Bronchial epithelial cell (primary cell): ENCODE measurements at places on chromosomes 13 and 19. TPM values are rescaled to one million over a fixed set of nuclear protein-coding genes. Genes with fewer than 3 reads are reported as not detected.
A peak's percentile ranks its signal among the peaks of the same experiment; 100 is the strongest.

DNA sequence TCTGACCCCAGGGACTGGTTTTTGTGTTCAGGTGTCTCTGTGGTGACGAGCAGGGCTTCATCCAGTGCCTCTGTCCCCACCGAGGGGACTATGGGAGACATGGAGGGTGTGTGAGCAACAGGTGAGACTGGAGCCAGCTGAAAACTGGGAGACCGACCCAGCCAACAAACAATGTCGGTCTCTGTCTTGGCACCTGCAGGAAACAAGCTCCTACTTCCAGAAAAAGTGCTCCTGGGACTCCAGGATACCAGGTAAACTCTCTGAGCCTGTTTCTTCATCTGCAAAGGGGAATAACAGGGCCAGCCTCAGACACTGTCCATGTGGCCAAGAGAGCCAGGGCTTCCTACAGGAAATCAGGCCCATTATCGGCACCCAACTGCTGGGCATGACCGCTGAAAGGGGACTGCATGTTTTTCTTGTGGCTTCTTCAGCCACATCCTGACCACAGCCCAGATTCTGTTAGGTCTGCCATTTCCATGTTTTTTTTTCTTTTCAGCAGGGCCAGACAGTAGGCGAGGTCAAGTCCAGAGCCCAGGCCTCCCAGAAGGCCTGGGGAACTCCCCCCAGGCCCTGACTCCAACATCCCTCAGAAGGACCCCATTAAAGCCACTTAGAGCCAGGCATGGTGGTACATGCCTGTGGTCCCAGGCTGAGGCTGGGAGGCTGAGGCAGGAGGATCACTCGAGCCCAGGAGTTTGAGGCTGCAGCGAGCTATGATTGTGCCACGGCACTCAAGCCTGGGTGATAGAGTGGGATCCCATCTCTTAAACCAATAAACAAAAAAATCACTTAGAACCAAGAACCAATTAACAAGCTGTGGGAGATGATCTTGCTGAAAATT, 836 bp upstream of the BST2 start:
- DNase-seq, result no peak

DNA sequence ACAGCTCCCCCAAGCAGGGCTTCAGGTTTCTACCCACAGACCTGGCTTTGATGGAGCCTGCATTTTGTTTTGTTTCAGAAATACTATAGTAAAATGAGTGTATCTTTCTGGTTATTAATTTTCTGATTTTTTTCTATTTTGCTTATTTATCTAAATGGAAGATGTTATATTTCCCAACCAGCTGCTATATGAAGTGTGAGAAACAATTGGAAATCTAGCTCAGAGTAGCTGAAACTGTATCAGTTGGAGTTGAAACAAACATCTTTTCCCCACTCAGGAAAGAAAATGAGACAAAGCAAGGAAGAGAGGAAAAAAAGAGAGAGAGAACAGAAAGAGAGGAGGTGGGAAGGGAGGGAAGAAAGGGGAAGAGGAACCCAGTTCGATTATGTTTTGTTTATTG, 358.5 kb upstream of the ZNF507 start:
- no peak for DNase-seq

Gene PLVAP
- not detected in 2 replicates for total RNA-seq

DNA sequence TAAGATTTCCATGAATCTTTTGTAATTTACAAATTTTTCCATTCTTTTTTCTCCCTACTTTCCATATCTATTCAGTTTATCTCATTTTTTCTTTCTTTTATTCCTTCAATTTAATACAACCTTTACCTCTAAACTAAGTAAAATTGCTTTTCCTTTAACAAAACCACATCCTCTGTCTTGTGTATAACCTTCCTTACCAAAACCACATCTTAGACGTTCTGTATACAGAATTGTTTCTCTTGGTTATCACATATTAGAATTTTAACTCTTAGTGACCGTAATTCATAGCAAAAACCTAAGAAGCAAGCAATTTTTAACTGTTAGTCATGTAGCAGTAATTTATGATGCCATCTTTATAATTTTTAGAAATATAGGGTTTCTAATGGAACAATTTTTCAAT, 15.0 kb downstream of the PPP5C start:
- DNase-seq, result no peak

GRCh38 chr13:52130641-52131040, 1.8 kb upstream of the NEK5 start:
- DNase-seq, result peak; percentile 62

Gene HS6ST3
- under 0.01 TPM in 1 of 2 replicates, not detected in the other for total RNA-seq

- no peak for DNase-seq
These were observed 16.5 kb upstream of the C13orf46 start for GRCh38 chr13:113990321-113990837.

DNA sequence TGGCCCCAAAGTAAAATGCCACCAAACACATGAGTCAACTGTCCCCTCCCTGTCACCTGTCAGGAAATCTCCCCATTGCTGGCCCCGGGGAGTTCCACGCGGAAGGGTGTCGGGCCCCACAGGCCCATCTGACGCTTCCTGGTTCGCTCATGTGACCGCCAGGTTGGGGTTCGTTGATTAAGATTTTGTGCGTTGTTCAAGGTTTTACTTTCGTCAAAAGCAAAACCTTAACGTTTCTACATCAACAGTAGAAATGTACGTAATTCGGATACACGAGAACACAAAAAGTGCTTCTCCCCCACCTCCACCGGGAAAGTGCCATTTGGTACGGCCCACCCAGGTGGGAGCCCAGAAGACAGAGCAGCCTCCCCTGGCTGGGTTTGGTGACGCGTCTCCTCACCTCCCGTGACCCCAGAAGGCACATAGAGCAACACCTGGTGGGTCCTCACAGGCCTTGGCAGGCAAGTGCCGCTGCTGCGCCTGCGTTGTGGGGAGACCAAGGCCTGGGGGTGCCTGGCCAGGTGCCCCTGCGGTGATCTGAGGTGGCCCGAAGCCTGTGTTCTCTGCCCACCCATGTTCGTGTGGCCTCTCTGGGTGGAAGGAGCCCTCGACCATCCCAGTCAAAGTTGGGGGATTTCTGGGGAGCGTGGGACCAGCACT, 161.6 kb downstream of the KDM4B start:
- DNase-seq, result no peak

Gene R3HDM4
- 35.8 and 46.1 TPM in 2 replicates for total RNA-seq

DNA sequence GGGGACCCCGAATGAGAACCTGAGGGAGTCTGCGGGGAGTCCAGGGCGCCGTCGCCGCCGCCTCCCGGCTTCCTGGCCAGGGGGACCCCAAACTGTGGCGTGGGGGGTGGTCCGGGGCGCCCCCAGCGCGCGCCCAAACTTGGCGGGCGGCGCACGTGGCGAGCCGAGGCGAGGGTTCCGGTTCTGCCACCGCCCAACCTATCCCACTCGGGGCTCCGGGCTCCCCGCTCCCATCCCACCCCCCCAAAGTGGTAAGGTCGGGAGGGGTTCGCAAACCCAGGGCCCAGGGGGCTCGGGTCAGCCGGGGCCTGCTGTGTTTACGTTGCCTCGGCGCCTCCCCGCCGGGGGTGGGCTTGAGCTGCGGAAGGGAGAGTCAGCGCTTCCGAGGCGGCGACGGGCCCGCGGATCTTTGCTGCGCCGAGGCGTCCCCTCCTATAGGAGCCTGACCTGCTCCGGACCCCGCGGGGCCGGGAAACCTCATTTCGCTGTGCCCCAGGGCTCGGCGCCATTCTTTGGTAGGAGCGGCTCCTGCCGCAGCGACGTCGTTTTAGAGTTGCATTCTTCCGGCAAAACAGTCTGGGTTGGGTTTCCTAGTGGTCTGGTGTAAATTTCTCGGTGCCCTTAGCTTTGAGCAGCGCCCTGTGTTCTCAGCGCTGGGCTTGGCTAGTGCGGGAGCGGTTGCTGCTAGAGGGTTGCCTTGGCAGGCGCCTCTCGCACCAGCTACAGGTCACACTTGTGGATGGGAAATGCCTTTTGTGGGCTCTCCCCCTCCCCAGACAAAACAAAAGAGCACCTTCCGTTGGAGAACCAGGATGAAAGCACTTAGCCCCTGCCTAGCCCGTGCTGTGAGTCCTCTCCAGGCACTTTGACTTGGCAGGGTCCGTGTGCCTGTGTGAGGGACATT, 1.2 kb downstream of the DAZAP1 start:
- no peak for DNase-seq

DNA sequence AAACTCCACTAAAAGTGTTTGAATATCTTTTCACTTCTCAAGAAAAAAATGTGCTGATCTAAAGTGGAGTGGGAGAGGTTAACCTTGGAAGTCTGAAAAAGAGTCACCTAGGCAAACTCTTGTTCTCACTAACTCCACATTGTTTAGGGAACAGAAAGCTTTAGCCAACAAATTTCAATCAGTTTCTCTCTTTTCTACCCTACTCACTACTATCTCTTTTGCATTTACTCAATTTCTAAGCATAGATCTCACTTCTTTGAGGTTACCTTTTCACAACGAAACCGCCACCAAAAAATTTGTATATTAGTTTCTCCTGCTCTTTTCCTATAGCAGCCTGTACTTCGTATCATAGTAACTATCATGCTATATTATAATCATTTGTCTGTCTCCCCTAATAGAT, 6.3 kb downstream of the NHLRC3 start:
- no peak for DNase-seq

- no peak for DNase-seq
These were observed 30.0 kb upstream of the TPT1 start for GRCh38 chr13:45370922-45371406.

DNA sequence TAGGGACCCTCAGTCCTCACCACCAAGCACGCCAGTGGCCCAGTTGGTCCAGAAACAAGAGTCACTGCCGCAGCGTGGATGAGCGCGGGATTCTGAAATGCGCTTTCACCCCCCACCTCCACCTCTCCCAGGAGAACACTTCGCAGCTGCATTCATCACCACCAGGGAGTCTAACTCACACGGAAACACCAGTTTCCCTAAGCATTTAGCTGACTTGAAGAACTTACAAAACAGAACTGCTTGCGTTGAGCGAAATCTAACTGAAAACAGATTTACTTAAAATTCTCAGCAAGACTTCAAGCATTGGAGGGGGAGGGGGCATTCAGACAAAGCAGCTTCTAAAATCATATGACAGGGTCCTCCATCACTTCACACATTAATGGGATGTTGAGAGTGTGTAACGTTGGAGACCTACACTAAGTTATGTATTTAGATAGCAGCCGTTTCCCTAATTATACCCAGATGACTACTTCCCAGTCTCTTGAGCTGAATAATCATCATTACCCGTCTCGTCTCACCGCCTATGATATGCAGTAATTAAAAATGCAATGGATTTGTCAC, 258.2 kb upstream of the IRS2 start:
- no peak for DNase-seq

DNA sequence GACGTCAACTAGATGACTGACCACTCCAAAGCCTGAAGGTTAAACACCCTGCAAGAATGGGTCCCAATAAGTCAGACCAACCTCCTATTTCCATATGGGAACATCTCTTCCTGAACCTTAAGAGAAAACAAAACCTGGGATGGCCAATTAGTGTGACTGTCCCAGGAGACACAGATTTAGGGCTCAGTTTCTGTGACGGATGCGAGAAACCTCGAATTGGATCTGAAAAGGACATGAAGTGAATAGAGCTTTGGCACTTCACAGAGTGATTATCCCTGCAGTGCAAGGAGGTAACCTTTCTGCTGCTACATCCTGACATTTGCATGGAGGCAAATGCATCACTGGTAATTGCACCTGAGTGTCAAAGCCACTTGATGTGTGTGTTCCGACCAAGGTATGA, 442.2 kb upstream of the KLF12 start:
- no peak for DNase-seq

GRCh38 chr13:42720113-42720857, 61.1 kb upstream of the FAM216B start:
- peak; percentile 100 for DNase-seq

GRCh38 chr19:56162258-56162657, 13.6 kb upstream of the GALP start:
- DNase-seq, result peak; percentile 25

Gene PINLYP
- total RNA-seq, result 0.53 and 0.64 TPM in 2 replicates

- no peak for DNase-seq
These were observed 16.6 kb downstream of the GPR12 start for GRCh38 chr13:26743971-26744370.

Gene IGLON5
- not detected in 2 replicates for total RNA-seq

GRCh38 chr13:109900741-109901140, 114.4 kb upstream of the IRS2 start:
- no peak for DNase-seq

- peak; percentile 8 for DNase-seq
These were observed 112.8 kb downstream of the TDRD3 start for GRCh38 chr13:60509601-60510386.

- DNase-seq, result peak; percentile 20
These were observed 4.5 kb downstream of the CPB2 start for GRCh38 chr13:46100191-46100815.

DNA sequence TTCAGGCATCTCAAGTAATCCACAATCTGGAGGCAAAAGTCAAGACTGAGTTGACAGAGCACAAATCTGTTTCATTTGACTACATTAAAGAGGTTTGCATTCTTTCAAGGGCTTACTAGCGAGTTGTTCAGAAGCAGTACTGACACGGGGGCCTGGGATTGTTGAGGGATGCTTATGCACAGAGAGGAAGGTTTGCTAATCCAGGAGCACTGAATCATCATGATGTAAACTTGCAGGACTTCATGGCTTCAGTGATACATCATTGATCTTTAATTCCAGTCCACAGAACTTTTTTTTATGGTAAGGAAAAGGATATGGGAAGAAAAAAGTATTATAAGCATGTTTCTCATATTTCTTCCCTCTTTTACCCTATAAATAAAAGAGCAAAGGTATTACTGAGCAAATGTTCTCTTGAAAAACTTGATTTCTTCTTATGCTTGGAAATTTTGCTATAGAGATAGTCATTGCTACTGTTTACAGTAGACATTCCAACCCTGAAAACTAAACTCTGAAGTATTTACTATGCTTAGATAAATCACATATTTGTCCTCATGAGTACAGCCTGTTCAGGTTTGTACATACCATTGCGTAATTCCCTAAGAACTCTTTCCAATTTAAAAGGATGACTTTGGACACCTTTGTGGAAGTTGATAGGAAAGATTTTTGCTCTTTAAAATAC, 65.8 kb upstream of the KPNA3 start:
- peak; percentile 97 for DNase-seq

Gene URAD
- total RNA-seq, result not detected in 2 replicates

Gene CRB3
- total RNA-seq, result 49.5 and 90.9 TPM in 2 replicates

Gene FFAR1
- not detected in 2 replicates for total RNA-seq

Gene NMRK2
- total RNA-seq, result not detected in 2 replicates
